Stimulated activated CD4-positive, alpha-beta T cell treated with anti-CD3 and anti-CD28 coated beads, Interleukin-15, amount 100 ng/mL, for 48 hours (primary cell): ENCODE measurements at places on chromosomes 5 and 9.

DNA sequence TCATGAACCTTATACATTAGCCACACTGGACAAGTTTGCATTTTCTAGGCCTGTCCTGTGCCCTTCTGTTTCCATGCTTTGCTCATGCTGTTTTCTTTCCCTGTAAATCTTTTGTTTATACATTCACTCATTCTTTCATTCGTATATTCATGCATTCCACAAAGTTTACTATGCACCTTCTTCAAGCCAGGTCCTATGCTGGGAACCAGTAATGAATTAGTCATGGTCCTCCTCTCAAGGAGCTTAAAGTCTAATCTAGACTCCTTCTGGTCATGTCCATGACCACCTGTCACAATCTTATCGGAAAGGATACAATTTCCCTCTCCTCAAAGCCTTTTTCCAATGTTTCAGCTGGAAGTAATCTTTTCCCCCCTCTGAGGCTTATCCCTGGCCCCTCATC, 9.1 kb upstream of the XPA start:
- DNase-seq = no peak

GRCh38 chr5:143571642-143572624, 168.4 kb upstream of the NR3C1 start:
- DNase-seq = no peak

GRCh38 chr5:90367879-90368278, 41.7 kb downstream of the CETN3 start:
- DNase-seq = no peak

DNA sequence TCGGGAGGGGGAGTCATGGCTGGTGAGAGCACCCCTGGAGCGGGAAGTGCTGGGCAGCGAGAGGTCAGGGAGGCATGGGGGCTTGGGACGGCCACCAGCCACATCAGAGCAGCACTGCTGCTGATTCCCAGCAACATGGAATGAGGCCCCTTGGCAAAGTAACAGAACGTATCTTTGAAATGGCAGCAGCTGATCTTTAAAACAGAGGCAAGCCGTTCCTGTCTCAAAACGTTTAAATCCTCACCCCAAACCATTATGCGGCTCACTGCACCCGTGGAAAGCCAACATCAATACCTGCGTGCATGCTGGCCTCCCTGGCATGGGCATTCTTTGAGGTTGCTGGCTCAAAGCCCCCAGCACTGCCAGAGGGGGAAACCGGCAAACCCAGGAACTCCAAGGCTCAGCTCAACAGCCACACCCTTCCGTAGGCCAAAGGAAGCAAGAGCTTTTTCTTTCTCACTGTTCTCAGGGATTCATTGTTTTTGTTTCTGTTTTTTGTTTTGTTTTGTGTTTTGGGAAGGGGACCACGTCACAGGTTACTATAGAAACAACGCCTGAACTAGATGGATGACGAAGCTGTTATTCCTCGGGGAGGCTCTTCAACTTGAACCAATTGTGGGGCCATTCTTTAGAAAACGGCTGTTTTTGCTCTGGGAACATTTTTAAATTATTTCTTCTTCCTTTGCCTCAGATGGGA, 28.1 kb upstream of the OBP2B start:
- DNase-seq = no peak

- no peak for DNase-seq
Measured at GRCh38 chr9:86807367-86807976, 139.8 kb downstream of the GAS1 start.

GRCh38 chr5:71695071-71695470, 24.0 kb upstream of the CARTPT start:
- no peak for DNase-seq
